ENCODE measurements at places on chromosomes 12 and 14.

DNA sequence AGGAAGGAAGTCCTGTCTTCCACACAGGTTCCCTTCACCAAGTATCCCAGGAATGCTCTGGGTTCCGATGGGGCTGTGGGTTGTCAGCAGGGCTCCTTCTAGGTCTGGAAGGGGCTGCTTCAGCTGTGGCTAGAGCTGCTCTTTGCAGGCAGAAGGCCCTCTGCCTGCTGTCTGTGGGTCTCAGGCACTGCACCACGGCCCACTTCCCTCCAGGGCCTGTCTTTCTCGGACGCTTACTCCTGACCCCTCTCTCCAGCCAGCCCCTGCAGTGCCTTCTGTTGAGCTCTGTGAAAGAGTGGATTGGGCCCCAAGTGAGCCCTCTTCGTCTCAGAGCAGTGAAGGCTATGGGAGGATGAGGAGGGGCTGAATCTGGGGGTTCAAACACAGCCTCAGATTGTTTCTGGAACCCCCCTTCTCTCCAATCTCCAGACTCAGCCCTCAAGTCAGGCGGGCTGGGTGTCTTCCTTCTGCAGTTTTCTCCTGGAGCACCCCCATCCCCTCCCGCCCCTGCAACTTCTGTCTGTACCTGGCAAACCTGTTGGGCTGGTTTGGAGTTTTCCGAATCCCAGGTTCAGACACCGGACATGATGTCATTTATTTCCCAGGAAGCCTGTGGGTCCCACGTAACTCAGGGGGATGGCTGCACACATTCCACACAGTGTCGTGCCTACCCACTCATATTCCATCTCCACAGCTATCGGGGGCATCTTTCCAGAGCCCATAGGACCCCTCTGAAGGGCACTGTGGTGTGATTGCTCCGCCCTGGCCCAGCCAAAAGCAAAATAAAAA lies 24.9 kb upstream of the SPPL3 start:
- no peak for DNase-seq

- DNase-seq, result no peak
Observed at GRCh38 chr14:21614240-21614639, 20.5 kb downstream of the OR10G2 start.

GRCh38 chr12:39620659-39621658 lies 1.4 kb upstream of the ABCD2 start:
- DNase-seq, result peak; percentile 69

- DNase-seq, result no peak
Observed at GRCh38 chr12:6548966-6549683, 6.7 kb downstream of the IFFO1 start.

- peak; percentile 63 for DNase-seq
Observed at GRCh38 chr12:104695453-104696148, 238.9 kb downstream of the CHST11 start.

- no peak for DNase-seq
Observed at GRCh38 chr12:117603316-117604113, 242.1 kb upstream of the NOS1 start.

DNA sequence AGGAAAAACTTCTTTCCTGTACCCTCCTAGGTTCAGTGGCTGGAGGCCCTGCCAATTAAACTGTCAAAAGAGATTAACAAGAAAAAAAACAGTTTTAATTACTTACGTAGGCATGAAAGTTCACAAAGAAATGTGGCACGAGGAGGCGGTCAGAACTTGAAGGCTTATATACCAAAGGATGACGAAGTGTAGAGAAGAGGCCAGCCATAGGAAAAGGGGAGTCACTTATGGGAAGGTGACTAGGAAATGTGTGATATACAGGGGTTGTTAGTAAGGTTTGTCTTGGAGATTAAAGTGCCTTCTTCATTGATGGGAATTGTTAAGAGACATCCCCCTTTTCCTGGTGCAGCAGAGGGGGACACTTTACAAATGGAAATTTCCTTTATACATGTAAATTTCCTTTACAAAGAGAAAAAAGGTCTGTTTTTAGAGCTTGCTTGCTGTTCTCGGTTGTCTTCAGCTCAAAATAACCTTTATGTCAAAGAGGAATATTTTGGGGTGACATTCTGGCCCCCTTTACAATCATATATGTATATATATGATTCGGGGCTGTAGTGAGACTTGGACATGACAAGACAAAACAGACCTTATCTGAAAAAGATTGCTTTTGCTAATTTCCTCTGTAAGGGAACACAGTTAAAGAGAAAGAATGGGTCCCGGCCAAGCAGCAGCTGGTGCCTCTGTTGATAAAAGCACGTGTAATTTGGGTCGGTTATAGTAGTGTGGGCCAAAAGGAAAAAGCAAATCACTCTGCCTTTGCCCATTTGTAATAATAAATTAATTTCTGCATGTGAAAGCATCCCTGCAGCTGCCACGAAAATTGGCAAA lies 38.6 kb downstream of the SYNE2 start:
- no peak for DNase-seq

- DNase-seq, result no peak
Observed at GRCh38 chr14:103094406-103095209, at the start of gene EXOC3L4. TSS of gene EXOC3L4 (plus strand) at chr14:103094725. CDS start at chr14:103100220, 5,495 bp downstream.

DNA sequence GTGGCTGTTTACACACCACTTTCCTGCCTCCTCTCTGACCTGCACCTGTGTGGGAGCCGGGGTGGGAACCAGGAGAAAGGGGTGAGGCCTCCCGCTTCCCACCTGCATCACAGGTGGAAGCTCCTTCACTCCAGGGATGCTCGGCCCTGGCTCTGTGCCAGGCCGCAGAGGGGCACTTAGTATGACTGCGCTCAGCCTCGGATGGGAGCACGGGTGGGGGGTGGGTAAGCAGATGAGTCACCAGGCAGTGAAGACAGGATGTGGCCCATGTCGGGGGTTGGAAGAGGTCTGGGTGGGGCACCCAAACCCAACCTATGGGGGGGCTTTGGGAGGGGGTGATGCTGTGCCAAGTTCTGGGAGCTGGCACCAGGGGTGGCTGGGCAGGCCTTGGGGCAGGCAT lies 7.4 kb upstream of the CYP46A1 start:
- DNase-seq, result no peak

DNA sequence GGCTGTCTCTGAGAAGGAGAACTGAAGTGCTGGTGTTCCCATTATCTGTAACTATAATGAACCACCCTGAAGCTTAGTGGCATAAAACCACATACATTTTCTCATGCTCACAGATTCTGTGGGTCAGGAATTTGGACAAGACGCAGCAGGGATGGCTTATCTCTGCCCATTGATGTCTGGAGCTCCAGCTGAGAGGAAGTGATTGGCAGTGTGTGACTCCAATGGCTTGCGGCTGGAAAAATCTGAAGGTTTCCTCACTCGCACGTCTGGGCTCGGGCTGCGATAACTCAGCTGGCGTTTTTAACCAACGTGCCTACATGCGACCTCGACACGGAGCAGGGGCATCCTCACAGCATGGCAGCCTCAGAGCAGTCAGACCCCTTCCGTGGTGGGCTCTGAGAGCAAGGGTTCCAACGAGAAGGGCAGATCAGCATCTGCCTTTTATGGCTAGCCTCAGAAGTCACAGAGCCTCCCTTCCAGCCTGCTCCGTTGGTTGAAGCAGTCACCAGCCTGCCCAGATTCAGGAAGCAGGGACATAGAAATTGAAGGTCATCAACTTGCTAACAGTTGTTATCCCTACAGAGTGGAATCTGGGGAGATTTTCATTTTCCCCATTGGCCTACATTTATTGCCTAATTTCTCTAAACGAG lies 143.3 kb upstream of the BCL2L14 start:
- DNase-seq, result no peak

DNA sequence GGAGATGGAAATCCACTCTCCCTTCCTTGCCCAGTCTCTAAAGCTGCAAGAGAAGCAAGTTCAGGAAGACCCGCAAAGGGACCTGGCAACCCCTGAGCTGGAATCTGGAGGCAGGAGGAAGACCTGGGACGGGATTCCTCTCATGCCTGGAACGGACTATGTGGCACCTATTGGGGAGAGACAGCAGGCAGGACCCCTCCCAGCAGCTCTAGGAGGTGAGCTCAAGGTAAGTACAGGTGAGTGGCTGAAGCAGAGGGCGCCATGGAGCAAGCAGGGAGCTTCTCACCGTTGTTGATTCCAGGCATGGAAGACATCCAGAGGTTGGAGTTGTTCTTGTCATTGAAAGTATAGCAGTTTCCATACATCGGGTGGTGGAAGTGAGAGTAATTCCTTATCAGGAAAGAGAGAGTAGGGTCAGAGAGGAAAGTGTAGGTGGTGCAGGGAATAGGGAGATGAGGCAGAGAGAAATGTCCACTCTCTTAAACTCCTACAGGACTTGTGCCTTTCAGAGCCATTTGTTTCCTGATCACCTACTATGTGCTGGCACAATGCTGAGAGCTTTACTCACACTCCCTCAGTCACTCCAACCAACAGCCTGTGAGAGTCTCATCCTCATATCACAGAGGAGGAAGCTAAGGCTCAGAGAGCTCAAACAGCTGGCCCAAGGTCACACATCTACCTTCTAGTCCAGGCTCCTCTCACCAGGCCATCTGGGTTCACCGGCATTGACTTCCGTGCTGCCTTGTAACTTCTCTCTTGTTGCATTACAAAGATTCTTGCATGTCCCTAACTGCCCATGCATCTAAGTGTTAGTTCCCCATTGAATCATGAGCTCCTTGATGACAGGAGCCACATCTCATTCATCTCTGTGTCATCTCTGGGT lies 13.9 kb upstream of the TNFRSF1A start:
- DNase-seq, result no peak

DNA sequence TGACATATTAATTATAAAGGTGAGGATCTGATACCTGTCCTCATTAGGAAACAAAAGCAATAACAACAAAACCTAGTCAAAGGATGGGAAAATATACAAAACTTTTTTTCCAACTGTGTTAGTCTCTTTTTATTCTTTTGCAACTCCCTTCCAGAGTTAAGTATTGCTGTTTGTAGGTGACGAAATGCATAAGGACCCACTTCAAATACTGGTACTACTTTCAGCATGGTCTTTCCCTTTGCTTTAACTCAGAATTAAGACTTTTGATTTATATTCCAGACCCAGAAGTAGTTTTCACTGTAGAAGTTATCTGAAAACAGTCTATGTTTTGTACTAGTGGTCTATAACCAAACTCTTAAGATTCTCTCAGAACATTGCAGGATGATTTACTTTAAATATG lies 34.1 kb upstream of the ABCC9 start:
- no peak for DNase-seq

GRCh38 chr12:129494766-129495165 lies 409.1 kb downstream of the TMEM132D start:
- DNase-seq, result no peak

DNA sequence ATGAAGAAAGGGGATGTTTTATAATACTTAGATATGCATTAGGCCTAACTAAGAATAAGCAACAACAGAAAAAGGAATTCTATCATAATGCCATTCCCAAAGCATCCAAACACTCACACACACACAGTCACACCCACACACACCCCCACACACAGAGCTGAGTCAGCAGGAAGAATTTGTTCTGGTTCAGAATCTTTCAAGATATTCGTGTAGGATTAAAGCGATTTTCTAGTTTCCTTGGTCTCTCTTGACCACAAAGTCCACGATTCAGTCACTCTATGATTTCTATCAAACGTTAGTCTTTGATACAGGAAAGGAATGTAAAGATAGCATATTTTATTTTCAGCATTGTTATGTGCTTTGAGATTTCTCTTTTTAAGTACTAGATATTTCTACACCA lies 382.6 kb upstream of the DCN start:
- DNase-seq, result no peak

DNA sequence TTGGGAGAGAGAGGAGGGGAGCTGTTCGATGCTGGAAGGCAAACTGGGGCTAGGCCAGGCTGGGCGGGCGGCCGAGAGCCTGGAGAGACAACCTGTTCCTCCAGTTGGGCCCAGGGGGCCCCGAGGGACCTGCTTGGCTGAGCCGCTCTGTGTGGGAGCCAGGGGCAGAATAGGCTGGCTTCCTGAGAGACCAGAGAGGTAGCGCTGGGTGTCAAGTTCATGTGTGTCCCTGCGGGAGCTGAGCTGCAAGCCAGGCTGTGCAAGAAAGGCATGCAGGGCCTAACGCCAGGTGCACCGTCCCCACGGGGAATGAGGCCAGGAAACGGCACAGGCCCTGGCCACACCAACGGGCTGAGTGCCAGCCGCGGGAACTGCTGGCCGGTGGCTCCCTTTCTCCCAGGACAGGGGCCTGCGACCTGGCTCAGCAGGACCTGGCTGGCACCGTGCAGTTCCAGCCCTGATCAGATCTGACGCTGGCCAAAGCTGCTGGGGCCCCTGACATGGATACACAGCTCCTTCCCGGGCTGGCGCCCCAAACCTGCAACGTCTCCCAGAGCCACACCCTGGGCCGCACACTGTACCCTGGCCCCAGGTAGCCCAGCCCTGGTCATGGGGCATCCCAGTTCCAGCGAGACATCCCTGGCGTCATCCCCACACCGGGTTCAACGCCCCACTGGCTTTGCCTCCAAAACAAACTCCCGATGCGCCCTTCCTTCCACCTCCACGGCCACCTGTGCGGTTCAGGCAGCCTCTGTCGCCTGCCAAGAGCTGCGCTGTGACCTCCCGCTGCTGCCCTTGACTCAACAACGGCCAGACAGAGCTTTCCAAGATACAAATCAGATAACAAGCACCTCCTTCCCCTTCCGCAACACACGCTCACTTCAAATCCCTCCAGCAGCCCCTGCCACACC lies 65.0 kb downstream of the RFLNA start:
- no peak for DNase-seq

DNA sequence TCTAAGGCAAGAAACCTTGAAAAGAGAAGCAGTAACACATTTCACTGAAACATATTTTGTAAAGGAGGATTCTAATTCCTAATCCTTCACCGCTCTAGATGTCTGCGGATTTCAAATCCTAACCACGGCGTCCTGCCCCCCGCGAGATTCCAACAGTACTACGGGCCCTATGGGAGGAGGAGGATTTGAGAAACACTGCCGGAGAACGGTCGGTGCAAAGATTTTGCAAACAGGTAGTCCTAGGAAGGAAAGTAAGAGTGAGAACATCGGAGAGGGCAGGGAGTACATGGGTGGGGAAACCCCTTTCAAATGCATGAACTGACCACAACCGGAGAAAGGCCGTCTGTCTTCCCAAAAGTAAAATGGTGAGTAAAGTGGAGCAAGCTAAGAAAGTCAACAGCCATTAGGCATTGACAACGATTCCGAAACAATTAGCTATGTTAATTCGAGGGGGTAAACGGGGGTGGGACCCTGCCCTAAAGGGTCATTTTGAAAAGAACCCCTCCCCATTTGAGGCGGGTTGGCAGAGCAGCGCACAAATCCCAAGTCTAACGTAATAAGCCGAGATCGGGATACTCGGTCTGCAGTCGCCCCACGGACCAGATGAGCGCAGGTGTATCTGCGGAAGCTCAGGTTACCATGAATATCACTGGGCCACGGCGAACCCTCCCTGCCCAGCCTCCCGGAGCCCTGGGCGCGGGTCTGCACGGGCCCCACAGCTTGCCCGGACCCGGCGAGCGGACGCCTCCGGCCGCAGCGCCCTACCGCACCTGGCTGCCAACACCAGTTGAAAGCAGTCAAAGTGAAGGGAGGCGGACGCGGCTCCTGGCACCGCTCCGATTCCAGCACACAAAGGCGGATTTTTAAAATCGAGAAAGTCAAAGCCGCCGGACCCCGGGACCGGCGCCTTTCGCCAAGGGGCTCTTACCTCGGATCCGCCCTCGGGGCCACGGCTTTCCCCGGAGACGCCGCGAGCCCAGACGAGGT lies 662 bp downstream of the EPS8 start:
- no peak for DNase-seq

Measured in GM06990 (cell line).